ENCODE measurements at places on chromosomes 11 and 22.

DNA sequence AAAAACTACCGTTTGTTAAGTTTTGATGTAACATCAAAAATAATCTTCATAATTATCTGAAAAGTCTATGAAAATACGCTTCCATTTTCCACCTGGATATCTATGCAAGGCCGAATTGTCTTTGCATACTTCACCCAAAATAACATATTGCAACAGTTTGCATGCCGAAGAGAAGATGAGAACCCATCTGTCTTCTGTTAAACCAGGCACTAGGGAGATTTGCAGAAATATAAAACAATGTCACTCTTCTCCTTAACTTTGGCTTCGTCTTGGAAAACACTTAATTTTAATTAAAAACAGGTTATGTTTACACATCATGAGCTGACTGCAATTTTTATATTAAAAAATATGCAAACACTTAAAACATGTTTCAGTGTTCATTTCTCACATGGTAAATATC lies 1325.8 kb downstream of the TBC1D22A start:
- DNase-seq, result no peak

DNA sequence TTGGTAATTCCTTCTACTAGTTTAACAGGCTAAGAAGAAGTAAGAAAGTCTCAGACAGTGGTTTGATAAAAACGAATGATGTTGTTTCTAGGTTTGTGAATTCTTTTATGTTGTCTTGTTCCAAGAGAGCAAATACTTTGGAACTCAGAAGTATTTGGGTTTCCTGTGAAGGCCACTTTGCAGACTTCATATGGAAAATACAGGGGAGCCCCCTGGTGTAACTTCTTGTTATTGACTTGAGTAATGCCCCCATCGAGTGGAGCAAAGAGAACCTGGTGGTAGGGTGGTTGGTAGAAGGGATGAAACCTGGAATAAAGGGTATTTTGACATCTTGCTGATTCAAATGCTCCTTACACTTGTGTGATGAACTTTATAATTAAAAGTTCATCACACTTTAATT lies 40.0 kb upstream of the PTH start:
- DNase-seq, result no peak

DNA sequence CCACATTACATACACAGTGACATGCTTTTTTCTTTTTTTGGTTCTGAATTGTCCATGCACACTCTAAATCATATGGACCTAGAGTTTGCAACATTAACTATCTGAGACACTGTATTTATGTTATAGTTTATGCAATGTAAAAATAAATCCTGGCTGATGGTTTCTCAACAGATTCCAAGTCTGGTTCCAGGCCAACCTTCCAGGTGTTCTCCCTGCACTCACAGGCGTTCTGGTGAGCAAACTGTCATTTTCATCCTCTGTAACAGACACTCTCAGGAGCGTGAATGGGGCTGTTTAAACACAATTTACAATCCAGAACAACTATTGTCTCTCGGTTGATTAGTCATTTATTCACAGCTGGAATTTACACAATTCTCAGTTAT lies 36.5 kb upstream of the ANKK1 start:
- no peak for DNase-seq

GRCh38 chr11:13294771-13295579 lies 17.4 kb downstream of the BMAL1 start:
- DNase-seq, result no peak

GRCh38 chr11:95104856-95105255 lies 15.2 kb downstream of the ENDOD1 start:
- DNase-seq, result no peak

DNA sequence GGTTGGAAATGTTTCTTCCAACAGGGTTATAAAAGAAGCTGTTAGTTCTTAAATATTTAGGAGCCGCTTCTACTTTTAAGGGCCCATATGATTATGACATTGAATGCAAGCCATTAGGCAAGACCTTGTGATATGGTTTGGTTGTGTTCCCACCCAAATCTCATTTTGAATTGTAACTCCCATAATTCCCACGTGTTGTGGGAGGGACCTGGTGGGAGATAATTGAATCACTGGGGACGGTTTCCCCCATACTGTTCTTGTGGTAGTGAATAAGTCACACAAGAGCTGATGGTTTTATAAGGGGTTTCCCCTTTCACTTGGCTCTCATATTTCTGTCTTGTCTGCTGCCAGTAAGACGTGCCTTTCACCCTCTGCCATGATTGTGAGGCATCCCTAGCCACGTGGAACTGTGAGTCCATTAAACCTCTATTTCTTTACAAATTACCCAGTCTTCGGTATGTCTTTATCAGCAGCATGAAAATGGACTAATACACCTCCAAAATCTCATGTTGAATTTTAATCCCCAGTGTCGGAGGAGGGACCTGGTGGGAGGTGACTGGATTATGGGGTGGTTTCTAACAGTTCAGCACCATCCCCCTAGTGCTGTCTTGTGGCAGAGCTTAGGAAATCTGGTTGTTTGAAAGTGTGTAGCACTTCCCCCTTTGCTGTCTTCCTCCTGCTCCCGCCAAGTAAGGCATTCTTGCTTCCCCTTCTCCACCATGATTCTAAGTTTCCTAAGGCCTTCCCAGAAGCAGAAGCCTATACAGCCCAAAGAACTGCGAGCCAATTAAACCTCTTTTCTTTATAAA lies 4.3 kb downstream of the CD59 start:
- no peak for DNase-seq

DNA sequence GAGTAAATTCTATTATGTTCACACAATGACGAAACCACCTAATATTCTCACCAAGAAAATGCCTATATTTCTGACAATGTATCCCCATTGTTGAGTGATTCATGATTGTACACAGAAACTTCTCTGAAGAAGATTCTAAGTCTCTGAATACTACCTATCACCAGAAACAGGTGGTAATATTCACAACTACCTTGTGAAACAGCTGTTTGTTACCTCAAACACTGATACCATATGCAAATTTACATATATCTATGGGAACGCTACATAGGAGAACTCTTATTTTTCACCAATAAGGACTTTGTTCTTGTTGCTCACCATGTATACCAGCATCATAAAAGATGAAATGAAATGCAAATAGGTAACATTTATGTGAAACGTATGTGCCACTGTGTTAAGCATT lies 59.3 kb downstream of the PDGFD start:
- DNase-seq, result no peak

DNA sequence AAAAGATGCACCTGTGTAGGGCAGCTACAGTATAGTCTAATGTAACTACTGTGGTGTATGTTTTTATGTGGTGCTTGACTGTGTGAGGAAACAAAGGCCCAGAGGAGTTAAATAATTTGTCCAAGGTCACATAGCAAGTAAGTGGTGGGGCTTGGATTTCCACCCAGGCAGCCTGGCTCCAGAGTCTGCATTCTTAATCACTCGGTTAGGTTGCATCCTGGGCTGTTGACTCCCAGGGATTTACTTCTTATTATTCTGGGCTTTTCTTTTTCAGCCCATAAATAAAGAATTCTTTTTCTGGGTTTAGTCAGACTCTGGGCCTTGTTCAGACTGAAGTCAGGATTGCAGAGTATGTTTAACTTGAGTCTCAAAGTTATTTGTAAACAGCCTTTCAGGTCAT lies 82.1 kb downstream of the ARHGAP42 start:
- DNase-seq, result no peak

DNA sequence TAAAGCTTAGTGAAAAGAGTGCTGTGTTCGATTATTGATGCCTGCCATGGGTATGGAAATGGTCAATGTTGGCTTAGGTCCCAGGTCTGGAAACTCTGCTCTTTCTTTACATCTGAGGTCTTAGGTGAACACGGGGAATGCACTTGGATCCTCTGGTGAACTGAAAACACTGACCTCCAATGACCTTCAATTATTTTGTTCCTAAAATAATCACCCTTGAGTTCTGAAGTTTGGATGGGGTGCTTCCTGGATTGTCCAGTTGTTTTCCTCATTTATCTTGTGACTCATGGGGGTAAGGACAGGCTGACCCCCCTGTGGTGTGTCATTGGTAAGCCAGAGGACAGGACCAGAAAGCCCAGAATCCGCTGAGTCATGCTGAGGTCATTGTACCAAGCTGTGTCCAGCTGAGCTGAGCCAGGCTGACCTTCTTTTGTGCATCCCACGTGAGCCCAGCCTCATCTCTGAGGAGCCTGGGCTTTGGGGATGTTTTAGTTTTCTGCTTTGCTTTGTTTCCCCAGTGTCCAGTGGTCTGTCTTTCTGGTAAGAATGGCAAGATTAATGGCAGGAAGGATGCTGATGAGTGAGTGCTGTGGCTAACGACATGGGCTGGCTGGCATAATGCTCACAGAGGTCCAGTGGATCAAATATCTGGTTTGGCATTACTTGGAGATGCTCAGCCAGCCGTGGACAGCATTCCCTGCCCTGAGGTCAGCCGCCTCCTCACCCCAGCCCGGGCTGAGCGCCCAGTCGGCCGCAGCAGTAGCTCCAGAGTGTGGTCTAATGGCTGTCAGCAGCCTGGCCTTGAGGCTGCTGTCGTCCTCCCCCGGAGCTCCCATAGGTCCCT lies 35.6 kb downstream of the AMPD3 start:
- DNase-seq, result no peak

- DNase-seq, result no peak
Measured at GRCh38 chr22:38465673-38466490, 2.0 kb upstream of the KDELR3 start.

GRCh38 chr11:116044520-116044919 lies 540.3 kb upstream of the CADM1 start:
- DNase-seq, result no peak

- DNase-seq, result no peak
Measured at GRCh38 chr22:39133871-39134270, 18.6 kb downstream of the CBX7 start.

GRCh38 chr11:16727806-16728205 lies 10.6 kb upstream of the C11orf58 start:
- DNase-seq, result no peak

DNA sequence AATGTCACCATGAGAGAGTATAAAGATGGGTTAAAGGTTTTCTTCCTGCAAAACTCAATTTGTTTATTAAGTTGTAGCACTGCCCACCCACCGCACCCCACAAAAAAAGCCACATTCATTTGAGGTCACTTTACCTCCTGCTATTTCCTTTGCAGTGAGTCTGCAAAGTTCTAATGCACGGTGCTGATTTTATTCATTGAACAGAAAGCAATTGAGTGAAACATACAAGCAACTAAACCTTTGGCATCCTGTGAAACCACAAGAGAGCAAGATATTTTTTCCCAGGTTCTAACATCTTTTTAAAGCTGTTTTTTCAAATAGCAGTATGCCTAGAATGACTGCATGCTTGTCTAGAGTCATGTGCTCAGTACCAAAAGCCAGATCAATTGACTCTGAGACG lies 39.0 kb downstream of the RRAS2 start:
- DNase-seq, result no peak

DNA sequence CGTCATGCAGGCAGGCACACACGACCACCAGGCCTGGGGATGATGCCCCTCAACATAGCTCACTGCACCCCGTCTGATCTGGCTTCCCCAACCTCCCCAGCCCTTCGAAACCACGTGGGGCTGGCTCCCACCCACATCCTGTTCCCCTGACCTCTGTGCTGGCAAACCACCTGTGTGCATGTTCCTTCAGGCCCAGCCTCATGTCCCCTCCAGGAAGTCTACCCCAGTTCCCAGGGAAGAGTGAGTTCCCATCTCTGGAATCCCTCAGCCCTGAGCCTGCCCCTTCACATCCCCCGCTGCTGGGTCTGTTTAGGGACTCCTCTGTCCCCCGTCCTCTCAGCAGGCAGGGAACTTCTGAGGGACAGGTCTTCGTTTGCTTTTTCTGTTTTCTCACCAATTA lies 7.1 kb downstream of the SLC7A4 start:
- DNase-seq, result no peak

DNA sequence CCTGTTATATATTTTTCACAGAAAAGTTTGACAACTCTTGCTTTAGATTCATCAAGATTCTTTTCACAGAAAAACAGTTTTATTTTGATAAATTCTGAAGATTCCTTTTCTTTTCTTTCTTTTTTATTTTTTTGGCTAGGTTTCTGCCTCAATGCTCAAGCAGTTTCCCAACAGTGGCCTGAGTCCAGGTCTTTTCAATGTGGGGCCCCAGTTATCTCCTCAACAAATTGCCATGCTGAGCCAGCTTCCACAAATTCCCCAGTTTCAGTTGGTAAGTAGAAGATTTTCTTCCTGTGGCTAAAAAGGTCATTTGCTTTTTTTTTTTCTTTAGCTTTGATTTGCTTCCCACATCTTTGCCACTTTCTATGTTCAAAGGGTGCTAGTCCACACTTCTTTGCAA lies 46.0 kb upstream of the ADSL start:
- no peak for DNase-seq

DNA sequence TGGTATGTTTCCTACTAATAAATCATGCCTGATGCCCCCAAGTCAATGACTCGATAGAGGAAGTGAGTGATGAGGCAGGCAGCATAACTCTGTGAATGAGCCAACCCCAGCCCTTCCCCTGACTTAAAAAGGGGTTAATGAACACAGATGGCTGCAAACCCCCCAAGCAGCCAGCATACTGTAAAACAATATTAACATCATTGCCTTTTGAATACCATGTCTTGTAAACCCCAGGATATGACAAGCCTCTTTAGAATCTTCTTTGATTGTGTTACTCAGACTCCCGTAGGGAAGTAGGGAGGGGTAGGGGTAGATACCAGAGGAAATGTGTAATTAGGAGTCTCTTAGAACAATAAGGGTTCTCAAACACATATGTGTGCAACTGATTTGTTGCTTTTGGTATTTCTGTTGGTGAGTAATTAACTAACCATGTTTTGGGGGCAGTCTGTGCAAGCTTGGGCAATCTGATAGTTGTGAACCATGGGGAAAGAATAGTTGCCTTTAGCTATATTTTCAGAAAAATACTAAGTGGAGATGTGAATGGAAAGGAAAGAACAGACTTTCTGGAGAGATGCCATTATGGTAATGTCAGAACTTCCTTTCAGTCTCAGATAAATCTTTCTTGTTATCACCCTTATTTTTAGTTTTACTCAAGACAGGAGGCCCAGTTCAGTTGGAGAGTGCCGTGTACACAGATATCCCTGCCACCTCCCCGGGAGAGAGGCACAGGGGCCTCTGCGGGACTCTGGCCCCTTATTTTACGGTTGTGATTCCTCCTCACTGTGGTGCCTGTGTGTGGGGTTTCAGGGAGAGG lies 701.8 kb downstream of the NTM start:
- no peak for DNase-seq

DNA sequence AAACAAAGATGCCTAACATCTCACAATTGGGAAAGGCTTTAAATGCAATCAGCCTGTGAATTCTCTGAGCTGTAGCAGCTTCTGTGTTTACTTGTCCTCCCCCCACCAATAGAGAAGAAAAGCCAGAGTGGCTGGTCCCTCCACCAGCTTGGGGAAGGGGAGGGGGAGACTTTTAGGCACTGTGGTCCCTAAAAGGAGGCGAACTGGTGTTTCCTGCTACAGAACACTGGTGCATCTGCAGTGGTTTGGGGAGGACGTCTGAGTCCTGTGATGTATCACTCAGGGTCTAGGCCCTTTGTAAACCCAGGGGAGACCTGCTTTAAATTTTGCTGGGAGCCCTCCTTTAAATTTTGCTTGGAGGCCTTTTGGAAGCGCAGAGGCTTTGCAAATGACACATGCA lies 16.9 kb downstream of the TNRC6B start:
- no peak for DNase-seq

GRCh38 chr11:18137186-18137800 lies 4.9 kb downstream of the MRGPRX3 start:
- DNase-seq, result no peak

- no peak for DNase-seq
Measured at GRCh38 chr11:17744151-17744940, 9.8 kb downstream of the KCNC1 start.

- no peak for DNase-seq
Measured at GRCh38 chr11:45270946-45271716, 15.0 kb downstream of the SYT13 start.

GRCh38 chr11:120096369-120097191 lies 41.3 kb downstream of the TRIM29 start:
- DNase-seq, result no peak

All from stimulated activated CD4-positive, alpha-beta T cell treated with anti-CD3 and anti-CD28 coated beads, Interleukin-1b, Interleukin-23, amount 100 ng/mL, for 1 hour (primary cell).